Activated CD8-positive, alpha-beta memory T cell treated with anti-CD3 and anti-CD28 coated beads for 1 hour (primary cell): ENCODE measurements at places on chromosomes 4 and X.

GRCh38 chr4:43391069-43391468 lies 498.6 kb downstream of the GRXCR1 start:
- no peak for DNase-seq

DNA sequence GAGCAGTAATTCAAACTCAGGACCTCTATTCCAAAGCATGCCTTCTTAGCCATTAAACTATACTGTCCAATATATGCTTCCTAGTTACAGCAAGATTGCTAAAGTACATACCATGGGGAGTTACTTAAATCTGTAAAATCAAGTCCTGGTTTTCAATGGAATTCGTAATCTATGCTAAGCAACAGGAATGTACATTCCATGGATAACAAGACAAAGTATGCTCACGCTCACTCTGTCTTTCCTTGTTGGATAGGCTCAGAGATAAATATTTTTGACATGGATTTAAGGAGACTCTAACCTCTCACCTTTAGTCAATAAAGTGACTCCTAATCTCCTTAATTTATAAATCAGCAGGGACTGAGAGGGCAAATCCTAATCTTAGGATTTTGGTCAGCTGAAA lies 47.3 kb upstream of the STK26 start:
- DNase-seq = no peak

DNA sequence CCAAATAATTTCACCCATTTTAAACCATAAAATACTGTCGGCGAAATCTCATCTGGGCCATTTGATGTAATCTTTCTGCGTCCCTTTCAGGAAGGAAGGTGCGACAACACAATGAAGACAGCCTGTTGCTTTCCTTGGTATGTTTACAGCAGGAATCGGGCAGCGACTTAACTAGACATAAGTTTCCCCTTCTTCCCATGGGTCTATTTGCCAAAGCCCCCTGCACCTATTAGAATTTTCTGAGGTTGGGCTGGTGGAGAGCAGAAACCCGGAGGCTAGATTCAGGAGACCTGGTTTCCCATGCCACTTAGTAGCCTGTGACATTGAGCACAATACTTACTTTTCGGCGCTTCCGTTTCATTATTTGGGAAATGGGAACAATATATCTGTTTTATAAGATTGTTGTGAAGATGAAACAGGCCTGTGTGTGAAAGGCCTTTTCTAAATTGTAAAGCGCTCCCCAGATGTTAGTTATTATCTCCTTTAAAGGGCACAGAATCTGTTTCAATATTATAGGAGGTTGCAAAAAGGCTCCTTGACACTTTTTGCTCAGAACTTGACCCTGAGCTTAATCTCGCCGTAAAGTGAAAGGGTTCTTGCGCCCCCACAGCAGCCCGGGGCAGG lies 552 bp upstream of the AFF1 start:
- no peak for DNase-seq

- DNase-seq = no peak
These were observed 208.3 kb upstream of the LEF1 start for GRCh38 chr4:108377021-108377420.

DNA sequence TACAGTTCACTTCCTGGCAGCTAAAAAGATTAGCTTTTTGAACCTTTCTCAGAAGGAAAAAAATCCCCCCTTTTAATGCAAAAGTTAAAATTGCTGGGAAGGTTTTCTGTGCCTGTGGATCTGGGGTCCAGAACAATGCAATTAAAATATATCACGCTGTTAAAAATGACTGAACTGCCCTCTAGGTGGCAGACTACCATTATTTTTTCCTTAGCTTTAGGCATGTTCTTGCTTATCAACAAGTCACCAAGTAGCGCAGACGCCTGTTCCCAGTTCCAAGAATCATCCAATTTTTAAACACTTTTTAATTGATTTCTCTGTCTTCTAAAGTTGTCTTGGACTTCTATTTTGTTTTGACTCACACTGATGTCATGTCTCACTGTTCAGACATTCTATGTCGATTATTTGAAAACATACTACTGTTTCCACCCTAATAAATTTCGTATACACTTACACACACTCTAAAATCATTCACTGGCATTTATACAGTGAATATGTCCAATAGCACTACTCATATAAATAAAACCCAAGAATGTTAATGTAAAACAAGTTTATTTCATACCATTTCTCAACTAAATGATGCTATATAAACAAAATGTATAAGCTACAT lies 661.6 kb downstream of the RAPGEF2 start:
- DNase-seq = no peak

GRCh38 chrX:30027636-30028035 lies 187.7 kb upstream of the MAGEB2 start:
- no peak for DNase-seq

DNA sequence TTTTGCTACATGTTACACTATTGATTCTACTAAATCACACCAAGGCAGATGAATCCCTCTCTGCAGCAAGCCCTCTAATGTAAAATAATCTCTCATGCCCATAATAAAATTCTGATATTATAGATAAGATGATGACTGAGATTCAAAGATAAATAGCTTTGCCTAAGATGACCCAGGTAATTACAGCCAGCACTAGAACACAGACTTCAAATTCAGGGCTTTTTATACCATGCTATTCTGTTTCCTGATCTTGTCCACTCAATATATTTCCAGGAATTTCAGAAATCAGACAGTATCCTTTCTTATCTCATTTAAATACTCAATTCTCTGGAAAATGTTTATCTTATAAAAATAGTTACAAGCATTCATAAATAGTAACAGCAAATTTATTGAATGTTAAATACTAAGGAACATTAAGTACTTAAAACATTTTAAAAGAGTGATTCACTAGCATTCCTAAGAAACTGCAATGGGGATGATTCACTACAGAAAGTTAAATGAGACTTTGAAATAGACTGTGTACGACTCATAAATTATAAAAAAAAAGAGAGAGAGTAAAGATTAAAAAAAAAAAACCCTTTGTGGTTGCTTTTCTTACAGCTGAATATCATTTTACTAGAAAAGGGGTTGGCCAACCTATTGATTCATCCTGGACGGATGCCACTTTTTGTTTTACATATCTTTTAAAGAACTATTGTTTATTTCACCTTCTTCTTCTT lies 45.8 kb upstream of the IL21 start:
- no peak for DNase-seq

- no peak for DNase-seq
These were observed 654 bp upstream of the STS start for GRCh38 chrX:7146703-7147412.

GRCh38 chrX:119398974-119399771 lies at the start of gene SLC25A43:
Gene SLC25A43 (plus strand): TSS chrX:119399336. CDS start chrX:119399404, 68 bp downstream.
- DNase-seq = peak; percentile 3

- no peak for DNase-seq
These were observed 309.4 kb downstream of the ARHGAP24 start for GRCh38 chr4:85784348-85784747.

DNA sequence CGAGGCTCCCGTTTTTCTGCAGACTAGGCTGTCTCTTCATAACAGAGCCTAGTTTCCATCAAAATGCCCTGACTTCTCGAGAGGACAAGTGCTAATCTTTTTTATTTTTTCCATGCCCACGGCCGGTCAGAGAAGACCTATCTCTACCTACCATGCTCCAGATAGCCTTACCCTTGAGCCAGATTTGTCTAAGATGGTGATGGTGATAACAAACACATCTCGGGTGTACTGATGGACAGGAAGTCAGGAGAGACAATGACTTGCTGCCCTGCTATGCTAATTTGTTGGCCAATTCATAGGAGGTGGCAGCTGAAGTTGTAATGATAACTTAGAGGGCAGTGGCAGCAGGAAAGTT lies 42.2 kb upstream of the NKRF start:
- DNase-seq = no peak

DNA sequence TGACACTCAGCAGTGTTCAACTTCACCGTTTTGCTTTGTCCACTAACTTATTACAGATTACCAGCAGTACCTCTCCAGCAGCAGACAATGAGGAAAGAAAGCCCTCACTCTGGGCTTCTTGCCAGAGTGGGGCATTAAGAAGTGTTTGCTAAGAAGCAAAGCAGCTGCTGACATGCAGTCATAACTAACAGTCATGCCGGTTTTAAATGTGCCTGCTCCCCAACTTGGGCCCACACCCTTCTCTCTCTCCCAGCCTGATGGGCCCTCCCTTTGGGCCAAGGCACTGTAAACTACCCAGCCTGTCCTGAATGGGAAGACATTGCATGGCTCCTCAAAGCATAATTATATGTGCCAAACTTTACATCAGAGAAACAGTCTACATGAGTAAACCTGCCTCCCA lies 54.6 kb upstream of the HHIP start:
- DNase-seq = no peak

- DNase-seq = no peak
These were observed 27.5 kb upstream of the ABCG2 start for GRCh38 chr4:88185906-88186305.

DNA sequence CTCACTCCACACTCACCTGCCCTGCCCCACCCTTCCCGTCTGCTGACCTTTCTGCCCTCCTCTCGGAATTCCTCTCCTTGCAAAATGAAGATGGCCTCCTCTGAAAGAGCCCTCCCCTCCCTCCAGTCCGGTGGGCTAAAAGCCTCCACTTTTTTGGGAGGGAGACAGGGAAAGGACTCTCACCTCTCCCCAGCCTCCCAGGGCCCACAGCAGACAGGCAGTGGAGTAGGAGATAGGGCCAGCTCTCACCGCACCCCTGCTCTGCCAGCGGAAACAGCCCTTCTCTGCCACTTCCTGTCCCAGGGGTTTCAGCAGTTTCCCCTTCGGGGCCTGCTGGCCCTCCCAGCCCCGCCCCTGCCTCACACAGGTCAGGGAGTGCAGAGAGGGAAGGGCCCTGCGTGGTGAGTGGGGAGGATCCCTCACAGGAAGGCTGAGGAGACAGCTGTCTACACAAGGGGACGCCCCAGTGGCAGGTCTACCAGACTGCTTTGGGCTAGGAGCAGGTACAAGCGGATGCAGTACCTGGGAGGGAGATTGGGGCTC lies 18.2 kb downstream of the ELF4 start:
- peak; percentile 62 for DNase-seq

DNA sequence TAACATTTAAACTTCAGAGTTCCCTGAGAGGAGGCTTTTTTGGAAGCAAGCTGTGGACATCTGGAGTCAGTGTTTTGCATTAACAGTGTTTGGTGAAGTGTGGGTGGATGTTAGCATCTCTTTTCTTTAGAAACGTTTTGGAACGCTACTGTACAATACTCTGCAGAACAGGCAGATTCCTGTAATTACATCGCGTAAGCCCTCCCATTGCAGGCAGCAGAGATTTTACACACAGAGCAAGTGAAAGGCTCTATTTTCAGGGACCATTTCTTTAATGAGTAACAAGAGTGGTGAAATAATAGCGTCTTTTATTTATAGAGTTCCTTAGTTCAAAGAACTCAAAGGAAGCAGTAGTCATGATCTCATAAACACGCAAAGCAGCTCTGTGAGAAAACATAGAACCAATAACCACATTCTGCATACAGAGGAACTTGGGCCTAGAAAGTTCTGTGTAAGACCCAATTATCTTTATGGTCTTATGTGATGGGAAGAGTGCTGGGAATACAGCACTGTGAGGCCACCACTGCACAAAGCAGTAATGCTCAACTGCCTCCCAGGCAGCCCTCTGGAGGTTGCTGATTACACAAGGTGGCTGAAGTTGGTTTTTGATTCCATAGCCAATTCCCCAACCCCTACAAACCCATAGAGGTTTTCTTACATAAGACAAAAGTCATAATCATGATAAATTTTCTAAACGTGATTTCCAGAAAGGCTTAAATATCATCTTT lies 298.7 kb upstream of the EPHA5 start:
- DNase-seq = no peak

GRCh38 chr4:158912806-158913205 lies 144.0 kb downstream of the FNIP2 start:
- no peak for DNase-seq

- DNase-seq = no peak
These were observed 417.3 kb downstream of the SPRY1 start for GRCh38 chr4:123813901-123814300.

GRCh38 chrX:63737131-63737921 lies 47.7 kb downstream of the ARHGEF9 start:
- DNase-seq = no peak

DNA sequence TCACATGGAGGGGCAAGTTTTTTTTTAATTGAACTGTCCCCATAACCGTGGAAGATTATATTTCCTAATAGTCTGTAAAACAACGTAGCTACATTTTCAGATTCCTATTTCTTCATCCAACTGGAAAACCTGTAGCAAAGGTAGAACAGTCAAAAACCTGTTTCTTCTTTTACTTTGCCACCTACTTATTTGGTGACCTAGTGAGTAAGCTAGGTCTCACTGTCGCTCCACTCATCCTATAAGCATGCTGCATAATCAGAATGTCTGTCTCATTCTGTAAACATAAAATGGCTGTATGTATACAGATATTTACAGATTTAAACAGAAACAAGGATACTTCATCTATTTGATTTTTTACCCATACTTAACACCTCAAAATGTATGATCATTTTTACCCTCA lies 20.4 kb downstream of the MAML3 start:
- DNase-seq = no peak

- DNase-seq = no peak
These were observed 2.8 kb downstream of the MXD4 start for GRCh38 chr4:2259036-2259540.

- DNase-seq = no peak
These were observed 222.1 kb downstream of the FRMPD4 start for GRCh38 chrX:12360383-12360782.

GRCh38 chr4:91267543-91267942 lies 1036.2 kb upstream of the GRID2 start:
- DNase-seq = no peak

- no peak for DNase-seq
These were observed 57.3 kb upstream of the SHISA3 start for GRCh38 chr4:42339935-42340406.

DNA sequence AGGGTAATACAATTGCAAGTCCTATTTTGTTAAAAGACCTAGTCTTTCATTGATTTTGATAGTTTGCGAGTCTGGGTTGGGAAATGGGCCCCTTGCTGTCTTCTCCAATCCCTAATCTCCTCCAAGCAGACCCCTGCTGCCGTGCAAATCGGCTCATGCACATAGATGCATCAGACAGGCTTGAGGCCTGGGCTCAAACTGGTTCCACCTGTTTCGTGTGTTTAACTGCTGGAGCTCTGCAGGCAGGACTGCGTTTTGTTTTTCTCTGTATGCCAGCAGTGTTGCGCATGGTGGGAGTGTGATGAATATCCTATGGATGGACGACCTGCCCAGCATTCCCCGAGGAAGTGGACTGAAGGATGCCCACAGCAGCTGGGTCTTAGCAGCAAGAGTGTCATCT lies 133.9 kb downstream of the PDGFRA start:
- DNase-seq = no peak

DNA sequence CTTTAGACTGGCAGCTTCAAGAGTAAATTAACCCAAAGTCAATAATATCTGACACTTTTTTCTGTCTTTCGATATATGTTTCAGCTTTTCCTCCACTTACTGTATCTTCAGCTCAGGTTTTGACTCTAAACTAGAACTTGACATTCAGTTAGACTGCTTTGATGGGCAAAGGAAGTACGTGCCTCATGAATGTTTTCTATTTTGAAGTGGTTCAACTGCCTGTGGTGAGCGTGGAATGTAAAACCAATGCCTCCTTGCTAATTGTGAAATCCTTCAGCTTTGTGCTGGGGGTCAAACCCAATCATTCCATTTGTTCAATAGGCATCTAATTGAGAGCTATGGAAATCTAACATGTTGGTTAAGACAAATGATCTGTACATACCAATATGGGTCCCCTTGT lies 857.0 kb upstream of the HTR2C start:
- DNase-seq = no peak
